PC-3 (cell line): ENCODE measurements at places on chromosomes 7 and 10. TPM values are rescaled to one million over a fixed set of nuclear protein-coding genes. Genes with fewer than 3 reads are reported as not detected.

GRCh38 chr10:27513451-27514191, 9.5 kb downstream of the RAB18 start:
- H3K27me3 ChIP-seq, result no peaks in the 10 kb centered on the region
- peaks cover 15% of the 10 kb centered on the region for H3K36me3 ChIP-seq
- DNase-seq, result peak; percentile 77
- peak overlapping the region; percentile 42; the same call in 1 of the 2 replicates for H3K4me3 ChIP-seq
- H3K27ac ChIP-seq, result peak overlapping the region; percentile 62

BNIP3 gene
- 197 and 225 TPM in 2 replicates for total RNA-seq

- H3K4me1 ChIP-seq, result no peaks in the 10 kb centered on the region
- H3K27ac ChIP-seq, result no peak overlapping the region
- H3K27me3 ChIP-seq, result no peaks in the 10 kb centered on the region
- H3K4me3 ChIP-seq, result no peak overlapping the region
Observed at GRCh38 chr10:27360581-27361172, 120.1 kb upstream of the ACBD5 start.

DNA sequence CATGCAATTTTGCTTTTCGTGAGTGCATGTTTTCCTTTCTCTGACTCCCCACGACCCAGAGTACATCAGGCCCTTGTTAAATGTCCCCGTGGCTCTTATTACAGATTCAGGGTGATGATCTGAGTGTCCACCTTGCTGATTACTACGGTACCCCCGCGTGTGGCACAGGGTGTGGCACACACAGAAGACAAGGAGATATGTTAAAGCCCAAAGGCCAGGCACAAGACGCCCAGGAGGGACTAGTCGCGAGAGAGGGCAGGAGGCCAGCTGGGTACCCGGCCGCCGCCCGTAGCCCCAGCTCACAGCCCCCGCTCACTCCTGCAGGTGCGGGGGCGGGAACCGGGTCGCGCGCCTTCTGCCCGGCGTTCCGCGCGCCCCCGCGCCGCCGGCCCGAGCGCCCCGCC, 281 bp upstream of the EXOC6 start:
- no peak for DNase-seq
- H3K4me1 ChIP-seq, result peaks cover 24% of the 10 kb centered on the region
- peak overlapping the region; percentile 93 for H3K4me3 ChIP-seq
- H3K27me3 ChIP-seq, result no peaks in the 10 kb centered on the region
- no peaks in the 10 kb centered on the region for H3K36me3 ChIP-seq

GRCh38 chr7:69654381-69654780, 56.1 kb downstream of the AUTS2 start:
- H3K4me3 ChIP-seq, result no peak overlapping the region
- no peaks in the 10 kb centered on the region for H3K27me3 ChIP-seq
- H3K36me3 ChIP-seq, result no peaks in the 10 kb centered on the region
- H3K27ac ChIP-seq, result no peak overlapping the region
- DNase-seq, result no peak

MYO1G gene
- 0.11 and 0.17 TPM in 2 replicates for total RNA-seq

DEPP1 gene
- total RNA-seq, result 8.0 and 9.0 TPM in 2 replicates

DNA sequence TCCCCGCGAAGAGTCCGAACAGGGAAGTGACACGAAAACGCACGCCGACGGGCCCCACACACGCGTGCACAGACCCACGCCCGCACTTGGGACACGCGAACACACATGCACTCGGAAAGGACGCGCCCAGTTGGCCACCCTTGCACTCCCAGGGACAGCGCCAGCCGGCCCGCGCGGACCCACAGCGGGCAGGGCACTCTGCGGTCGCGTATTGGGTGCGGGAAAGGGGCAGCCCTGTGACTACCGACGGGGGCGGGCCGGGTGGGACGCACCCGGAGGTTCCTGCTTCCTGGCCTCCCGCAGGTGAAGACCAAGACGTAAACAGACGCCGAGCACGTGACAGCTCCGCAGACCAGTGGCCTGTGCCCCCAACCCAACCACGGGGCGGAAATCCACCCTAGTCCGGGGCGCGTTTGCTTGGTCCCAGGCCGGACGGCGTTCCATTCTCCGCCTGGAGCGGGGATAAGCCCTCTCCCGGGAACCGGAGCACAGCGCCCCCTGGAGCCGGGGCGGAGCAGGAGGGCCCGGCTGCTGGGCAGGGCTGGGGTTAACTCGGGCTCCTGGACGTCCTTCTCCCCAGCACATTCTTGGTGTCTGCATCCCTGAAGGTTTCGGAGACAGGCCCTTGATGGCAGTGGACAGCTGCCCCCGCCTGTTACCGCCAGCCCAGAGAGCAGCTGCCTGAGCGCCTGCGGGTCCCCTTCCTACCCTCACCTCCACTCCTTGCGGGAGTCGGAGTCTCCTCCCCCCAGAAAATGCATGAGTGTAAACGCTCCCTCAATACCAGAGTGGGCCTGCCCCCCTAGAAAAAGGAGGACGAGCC, 2.0 kb upstream of the LZTS2 start:
- peak overlapping the region; percentile 88 for H3K4me3 ChIP-seq
- peak overlapping the region; percentile 76 for H3K27ac ChIP-seq
- no peaks in the 10 kb centered on the region; the same call in 1 of the 2 replicates for H3K36me3 ChIP-seq
- peak; percentile 75 for DNase-seq
- H3K27me3 ChIP-seq, result no peaks in the 10 kb centered on the region

- H3K4me1 ChIP-seq, result no peaks in the 10 kb centered on the region
- H3K4me3 ChIP-seq, result no peak overlapping the region
- DNase-seq, result no peak
Observed at GRCh38 chr10:27625452-27626211, 120.0 kb downstream of the MKX start.

- no peak for DNase-seq
- peaks cover 43% of the 10 kb centered on the region for H3K4me1 ChIP-seq
- peaks cover 11% of the 10 kb centered on the region for H3K36me3 ChIP-seq
- no peaks in the 10 kb centered on the region for H3K27me3 ChIP-seq
- H3K4me3 ChIP-seq, result no peak overlapping the region
Observed at GRCh38 chr10:103911021-103911459, 6.9 kb downstream of the STN1 start.

DNA sequence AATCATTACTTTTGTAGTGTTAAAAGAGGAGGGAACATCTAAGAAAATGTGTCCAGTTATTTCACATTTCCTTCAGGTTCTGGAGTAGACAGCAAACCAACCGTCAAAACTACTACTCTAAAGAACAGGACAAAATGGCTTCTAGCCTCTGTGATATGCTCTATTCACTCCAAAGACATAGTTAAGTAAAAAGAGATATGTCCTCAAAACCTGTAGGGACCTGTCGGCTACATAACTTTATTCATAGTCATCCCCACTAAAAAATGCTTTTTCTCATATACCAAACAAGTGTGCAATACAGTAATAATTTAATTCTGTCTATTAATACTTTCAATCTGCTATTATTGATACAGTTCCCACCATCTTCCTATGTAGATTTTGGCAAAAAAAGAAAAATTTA, 642.8 kb upstream of the LRRTM3 start:
- DNase-seq, result no peak
- no peaks in the 10 kb centered on the region for H3K4me1 ChIP-seq
- no peaks in the 10 kb centered on the region for H3K27me3 ChIP-seq
- H3K36me3 ChIP-seq, result no peaks in the 10 kb centered on the region

C10orf62 gene
- not detected in 2 replicates for total RNA-seq

HOXA2 gene
- 0.07 and 1.8 TPM in 2 replicates for total RNA-seq

DNA sequence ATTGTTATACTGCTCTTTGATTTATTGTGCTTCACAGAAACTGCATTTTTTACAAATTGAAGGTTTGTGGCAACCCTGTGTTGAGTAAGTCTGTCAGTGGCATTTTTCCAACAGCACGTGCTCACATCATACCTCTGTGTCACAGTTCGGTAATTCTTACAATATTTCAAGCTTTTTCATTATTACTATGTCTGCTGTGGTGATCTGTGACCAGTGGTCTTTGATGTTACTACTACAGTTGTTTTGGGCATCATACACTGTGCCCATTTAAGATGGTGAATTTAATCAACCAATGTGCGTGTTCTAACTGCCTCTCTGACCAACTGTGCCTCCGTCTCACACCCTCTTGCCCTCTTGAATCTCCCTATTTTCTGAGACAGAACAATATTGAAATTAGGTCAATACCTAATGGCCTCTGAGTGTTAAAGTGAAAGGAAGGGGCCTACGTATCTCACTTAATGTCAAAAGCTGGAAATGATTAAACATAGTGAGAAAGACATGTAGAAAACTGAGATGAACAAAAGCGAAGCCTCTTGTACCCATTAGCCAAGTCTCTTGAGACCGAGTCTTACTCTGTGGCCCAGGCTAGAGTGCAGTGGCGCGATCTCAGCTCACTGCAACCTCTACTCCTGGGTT, 20.2 kb upstream of the ASL start:
- peaks cover 7% of the 10 kb centered on the region for H3K4me1 ChIP-seq
- H3K36me3 ChIP-seq, result no peaks in the 10 kb centered on the region
- no peaks in the 10 kb centered on the region for H3K27me3 ChIP-seq
- no peak for DNase-seq

DNA sequence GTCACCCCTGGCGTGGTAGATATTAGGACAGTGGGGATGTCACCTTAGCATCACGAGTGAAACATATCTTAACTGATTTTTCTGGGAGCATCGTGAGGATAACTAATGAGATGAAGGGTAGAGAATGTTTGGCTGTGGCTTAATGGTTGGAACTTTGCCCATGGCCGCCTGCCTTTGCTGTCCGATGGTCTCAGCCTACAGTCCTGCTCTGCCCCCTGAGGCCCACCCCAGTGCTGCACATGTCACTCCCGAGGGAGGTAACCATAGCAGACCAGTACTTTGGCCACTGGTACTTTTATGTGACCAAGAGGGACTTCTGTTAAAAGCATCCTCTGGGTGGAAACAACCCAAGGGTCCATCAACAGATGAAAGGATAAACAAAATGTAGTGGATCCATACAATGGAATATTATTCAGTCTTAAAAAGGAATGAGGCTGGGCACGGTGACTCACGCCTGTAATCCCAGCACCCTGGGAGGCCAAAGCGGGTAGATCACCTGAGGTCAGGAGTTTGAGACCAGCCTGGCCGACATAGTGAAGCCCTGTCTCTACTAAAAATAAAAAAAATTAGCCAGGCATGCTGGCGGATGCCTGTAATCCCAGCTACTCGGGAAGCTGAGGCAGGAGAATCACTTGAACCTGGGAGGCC, 58.4 kb downstream of the TACR2 start:
- H3K4me3 ChIP-seq, result no peak overlapping the region
- peaks cover 46% of the 10 kb centered on the region for H3K4me1 ChIP-seq
- H3K27me3 ChIP-seq, result no peaks in the 10 kb centered on the region
- no peak for DNase-seq
- no peak overlapping the region for H3K27ac ChIP-seq
- no peaks in the 10 kb centered on the region; the same call in 1 of the 2 replicates for H3K36me3 ChIP-seq

PTPRN2 gene
- 3.2 and 3.6 TPM in 2 replicates for total RNA-seq

- no peaks in the 10 kb centered on the region for H3K4me1 ChIP-seq
- no peak overlapping the region for H3K27ac ChIP-seq
- H3K36me3 ChIP-seq, result no peaks in the 10 kb centered on the region
Observed at GRCh38 chr10:43038783-43039623, 37.9 kb upstream of the RET start.

ASB4 gene
- total RNA-seq, result not detected in 2 replicates

- no peaks in the 10 kb centered on the region for H3K27me3 ChIP-seq
- H3K36me3 ChIP-seq, result no peaks in the 10 kb centered on the region
- no peak overlapping the region for H3K4me3 ChIP-seq
Observed at GRCh38 chr10:132482090-132482800, 55.3 kb upstream of the INPP5A start.

- no peak for DNase-seq
- no peak overlapping the region for H3K27ac ChIP-seq
- peaks cover 4% of the 10 kb centered on the region for H3K4me1 ChIP-seq
- no peaks in the 10 kb centered on the region for H3K36me3 ChIP-seq
Observed at GRCh38 chr10:14124941-14125340, 205.8 kb downstream of the FRMD4A start.

DNA sequence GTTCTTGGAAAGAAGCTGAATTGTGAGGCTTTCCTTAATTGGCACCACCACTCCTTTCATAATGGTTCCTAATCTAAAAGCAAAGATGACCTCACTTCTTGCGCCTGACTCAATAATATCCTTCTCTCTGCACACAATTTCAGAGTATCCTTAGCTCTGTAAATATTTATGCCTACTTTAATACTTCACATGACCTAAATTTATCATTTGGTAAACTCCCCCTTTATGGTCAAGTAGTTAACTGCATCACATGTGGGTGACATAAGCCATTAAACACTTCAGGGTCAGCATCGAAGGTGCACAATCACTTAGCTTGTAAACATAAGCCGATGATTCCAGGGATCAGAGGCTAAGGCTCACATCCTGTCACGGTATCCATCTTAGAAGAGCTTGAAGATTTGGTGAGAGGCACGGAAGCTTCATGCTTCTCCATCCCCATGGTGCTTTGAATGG, 7.3 kb upstream of the RHOBTB1 start:
- DNase-seq, result no peak
- H3K4me3 ChIP-seq, result no peak overlapping the region
- H3K4me1 ChIP-seq, result peaks cover 11% of the 10 kb centered on the region
- H3K27ac ChIP-seq, result no peak overlapping the region
- no peaks in the 10 kb centered on the region for H3K36me3 ChIP-seq

UPP1 gene
- total RNA-seq, result 71.9 and 77.7 TPM in 2 replicates

IGFBP3 gene
- 120 and 136 TPM in 2 replicates for total RNA-seq

- H3K4me3 ChIP-seq, result no peak overlapping the region
- 0 out of 2 replicates have a peak, but pooled peaks cover 3% of the 10 kb centered on the region for H3K36me3 ChIP-seq
- DNase-seq, result no peak
- H3K27me3 ChIP-seq, result no peaks in the 10 kb centered on the region
- H3K27ac ChIP-seq, result no peak overlapping the region
- H3K4me1 ChIP-seq, result no peaks in the 10 kb centered on the region
Observed at GRCh38 chr10:124498056-124498455, 36.4 kb downstream of the LHPP start.

MMD2 gene
- total RNA-seq, result not detected in 2 replicates

DNA sequence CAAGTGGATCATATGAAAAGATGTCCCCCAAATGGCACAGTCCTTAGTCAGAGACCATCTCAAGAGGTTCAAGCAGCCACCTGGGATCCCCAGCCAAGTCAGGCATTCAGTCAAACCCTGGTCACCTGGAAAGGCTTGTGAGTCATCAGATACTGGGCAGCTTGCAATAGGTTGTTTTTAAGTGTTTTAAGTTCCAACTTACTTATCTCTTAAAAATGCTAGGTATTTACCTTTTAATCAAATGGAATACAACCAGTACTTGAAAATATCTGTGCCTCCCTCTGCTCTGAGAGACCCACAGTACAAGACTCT, 262.2 kb downstream of the WDR11 start:
- peaks cover 8% of the 10 kb centered on the region; the same call in 1 of the 2 replicates for H3K4me1 ChIP-seq
- no peak overlapping the region for H3K27ac ChIP-seq
- no peaks in the 10 kb centered on the region for H3K36me3 ChIP-seq
- H3K27me3 ChIP-seq, result no peaks in the 10 kb centered on the region

DNA sequence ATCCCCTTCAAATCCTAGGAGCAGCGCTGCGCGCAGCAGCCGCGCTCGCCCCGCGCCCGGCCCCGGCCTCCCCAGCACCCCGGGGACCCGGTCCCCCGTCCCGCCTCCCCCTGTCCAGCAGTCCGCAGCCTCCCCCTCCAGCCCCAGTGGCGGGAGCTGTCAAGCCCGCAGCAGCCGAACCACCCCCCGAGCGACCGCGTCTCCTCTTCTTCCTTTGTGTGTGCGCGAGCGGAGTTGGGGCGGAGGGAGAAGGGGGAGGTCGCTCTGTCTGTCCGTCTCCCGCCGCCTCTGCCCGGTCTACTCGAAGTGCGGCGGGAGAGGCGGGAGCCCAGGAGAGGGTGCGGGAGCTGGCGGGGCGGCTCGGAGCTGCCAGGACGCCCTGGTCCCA, 375 bp upstream of the CHN2 start:
- no peak for DNase-seq
- no peaks in the 10 kb centered on the region for H3K36me3 ChIP-seq
- peak overlapping the region; percentile 93 for H3K4me3 ChIP-seq
- no peak overlapping the region for H3K27ac ChIP-seq
